ENCODE measurements at places on chromosomes 6 and 20.

DNA sequence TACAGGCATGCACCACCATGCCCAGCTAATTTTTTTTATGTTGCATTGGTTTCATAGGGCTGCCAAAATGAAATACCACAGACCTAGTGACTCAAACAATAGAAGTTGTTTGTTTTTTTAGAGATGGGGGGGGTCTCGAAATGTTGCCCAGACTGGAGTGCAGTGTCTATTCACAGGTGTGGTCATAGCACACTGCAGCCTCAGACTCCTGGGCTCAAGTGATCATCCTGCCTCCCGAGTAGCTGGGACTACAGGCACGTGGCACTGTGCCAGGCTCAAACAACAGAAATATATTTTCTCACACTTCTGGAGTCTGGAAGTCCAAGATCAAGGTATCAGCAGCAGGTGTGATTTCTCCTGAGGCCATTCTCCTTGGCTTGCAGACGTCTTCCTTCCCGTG, 6.6 kb upstream of the SLC16A10 start:
- peak; percentile 28 for DNase-seq

DNA sequence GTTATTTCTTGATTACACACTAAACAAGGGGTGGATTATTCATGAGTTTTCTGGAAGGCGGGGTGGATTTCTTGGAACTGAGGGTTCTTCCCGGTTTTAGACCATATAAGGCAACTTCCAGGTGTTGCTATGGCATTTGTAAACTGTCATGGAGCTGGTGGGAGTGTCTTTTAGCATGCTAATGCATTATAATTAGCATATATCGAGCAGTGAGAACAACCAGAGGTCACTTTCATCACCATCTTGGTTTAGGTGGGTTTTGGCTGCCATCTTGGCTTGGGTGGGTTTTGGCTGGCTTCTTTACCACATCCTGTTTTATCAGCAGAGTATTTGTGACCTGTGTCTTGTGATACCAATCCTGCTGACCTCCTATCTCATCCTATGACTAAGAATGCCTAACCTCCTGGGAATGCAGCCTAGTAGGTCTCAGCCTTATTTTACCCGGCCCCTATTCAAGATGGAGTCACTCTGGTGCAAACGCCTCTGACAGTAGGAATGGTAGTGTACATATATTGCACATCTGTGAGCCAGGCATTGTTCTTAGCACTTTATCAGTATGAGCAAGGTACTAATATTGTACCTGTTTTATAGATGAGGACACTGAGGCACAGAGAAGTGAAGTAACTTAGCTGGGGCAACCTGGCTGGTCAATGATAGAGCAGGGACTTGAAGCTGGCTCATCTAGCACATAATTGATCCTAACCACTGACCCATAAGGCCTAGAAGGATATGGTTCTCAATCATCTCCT, 203.7 kb downstream of the NFATC2 start:
- peak; percentile 70 for DNase-seq

GRCh38 chr20:9458138-9458796, 56.1 kb upstream of the LAMP5 start:
- DNase-seq = peak; percentile 63

DNA sequence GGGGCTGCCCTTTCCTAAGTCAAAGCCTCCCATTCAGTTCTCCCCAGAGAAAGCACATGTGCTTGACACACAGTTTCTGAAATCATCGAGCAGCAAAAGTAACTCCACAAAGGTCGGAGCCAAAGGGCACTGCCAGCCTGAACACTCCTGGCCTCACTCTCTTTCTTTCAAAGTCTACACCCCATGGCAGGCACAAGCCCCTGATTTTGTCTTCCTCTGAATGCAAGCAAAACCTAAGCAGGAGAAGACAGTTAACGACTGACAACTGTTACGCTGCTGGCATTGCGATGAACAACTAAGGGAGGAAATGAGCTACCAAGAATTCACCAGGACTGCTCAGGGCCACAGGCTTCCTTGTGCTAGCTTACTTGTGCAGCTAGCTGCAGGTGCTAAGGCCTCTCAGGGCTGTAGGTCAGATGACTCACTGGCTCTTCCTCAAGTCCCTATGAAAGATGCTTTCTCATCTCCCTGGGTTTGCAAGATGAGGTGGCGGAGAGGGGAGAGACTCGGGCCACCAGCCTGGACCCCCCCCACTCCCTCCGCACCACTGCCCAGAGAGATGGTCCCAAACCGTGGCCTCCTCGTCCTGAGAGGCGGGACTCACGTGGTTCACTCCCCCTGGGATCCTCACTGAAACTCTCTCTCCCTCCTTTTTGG, 208.2 kb downstream of the DLL1 start:
- peak; percentile 7 for DNase-seq

DNA sequence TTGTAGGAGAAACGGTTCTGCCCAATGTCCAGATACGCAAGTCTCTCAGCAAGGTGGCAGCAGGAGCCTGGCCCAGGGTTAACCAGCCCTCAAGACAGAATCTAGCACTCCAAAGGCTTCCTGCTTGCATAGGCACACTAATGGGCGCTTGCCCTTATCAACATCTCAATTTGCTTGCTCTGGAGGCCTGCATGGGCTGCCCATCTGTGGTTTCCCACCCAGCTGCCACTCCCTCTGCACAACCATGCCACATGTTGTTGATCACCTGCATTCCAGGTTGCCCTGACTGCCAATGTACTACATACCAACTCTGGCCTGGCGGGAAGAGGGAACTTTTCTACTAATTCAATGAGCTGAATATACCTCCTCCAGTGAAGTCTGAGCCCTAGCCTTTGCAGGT, 74.6 kb downstream of the ATG5 start:
- DNase-seq = no peak

GRCh38 chr6:89145091-89145955, 532 bp upstream of the PM20D2 start:
- peak; percentile 45 for DNase-seq

GRCh38 chr6:5557506-5557905, 296.2 kb downstream of the FARS2 start:
- no peak for DNase-seq

GRCh38 chr20:24764027-24764793, 184.9 kb upstream of the CST7 start:
- DNase-seq = no peak

GRCh38 chr6:158519300-158519699, 40.6 kb upstream of the TMEM181 start:
- no peak for DNase-seq

DNA sequence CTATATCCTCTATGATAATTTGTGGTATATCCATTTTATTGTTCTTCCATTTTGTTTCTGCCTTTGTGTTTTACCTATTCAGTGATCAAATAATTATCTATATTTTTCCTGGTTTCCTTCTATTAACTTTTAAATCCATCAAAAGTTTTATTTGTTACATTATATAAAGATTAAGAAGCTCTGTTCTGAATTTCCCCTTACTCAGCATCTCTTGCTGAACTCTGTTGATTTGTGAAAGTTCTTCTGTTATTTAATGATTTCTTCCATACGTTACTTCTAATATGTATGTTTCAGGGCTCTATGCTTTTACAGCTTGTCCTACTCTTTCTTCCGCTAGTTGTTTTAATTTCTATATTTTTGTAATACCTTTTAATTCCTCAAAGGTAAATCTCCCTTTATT, 87.1 kb downstream of the LIN28B start:
- no peak for DNase-seq

DNA sequence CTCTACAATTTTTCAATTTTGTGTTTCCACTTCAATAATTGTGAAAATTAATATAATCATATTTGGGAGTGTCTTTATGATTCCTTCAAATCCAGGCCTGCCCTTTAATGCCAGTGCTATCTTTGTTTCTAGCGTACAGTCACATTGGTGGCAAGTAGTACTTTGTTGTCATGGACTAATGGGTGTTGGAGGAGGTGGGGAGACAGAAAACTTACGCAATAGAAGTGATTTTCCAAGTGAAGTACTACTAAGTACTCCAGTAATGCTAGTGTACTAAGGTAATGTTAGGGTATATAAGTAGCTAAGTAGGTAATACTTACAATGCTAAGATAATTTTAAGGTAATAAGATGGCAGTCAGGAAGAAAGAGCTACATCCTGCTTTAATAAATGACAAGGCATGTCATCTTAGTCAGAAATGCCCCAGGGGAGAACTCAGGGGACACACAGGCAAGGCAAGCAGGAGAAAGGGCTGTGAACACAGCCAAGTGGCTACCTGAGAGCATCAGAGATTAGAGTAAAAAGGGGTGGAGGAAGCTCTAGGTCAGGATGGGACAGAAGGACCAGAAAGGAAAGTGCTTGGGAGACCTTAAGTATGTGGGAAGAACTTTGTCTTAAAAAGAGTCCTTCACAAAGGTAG, 217.2 kb upstream of the PRDM1 start:
- DNase-seq = peak; percentile 22

DNA sequence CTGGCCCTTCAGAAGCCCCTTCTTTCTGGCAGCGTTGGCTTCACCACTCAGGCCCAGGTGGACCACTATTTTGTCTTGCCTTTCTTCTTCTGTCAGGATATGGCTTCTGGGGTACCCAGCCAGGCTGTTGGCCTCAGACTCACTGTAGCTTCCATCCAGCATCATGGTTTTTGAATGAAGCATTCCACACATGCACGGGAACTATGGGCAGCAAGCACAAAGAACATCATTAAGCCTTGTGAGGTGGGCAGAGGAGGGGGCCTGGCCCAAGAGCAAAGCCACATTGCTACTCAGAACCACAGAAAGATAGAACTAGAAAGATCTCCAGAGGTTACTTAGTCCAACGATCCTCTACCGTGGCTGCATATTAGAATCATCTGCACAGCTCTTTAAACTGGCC, 40.6 kb upstream of the GABRR1 start:
- no peak for DNase-seq

GRCh38 chr20:38429301-38429700, 5.8 kb downstream of the SNHG17 start:
- no peak for DNase-seq

DNA sequence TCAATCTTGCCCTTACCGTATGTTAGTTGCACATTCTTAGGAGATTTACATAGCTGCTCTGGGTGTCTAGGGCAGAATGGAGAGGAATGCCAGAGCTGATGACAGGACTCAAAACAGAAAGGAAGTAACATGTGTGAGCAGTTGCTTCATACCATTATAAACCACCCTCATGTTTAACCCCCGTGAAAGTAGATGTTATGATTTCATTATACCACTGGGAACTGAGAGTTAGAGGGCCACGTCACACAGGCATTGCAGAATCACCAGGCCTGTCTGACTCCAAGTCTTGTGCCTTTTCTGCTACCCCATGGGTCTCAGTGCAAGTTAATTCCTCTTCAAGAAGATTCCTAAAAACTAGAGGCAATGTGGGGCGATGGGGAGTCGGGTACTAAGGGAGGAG, 23.5 kb upstream of the SIM1 start:
- no peak for DNase-seq

DNA sequence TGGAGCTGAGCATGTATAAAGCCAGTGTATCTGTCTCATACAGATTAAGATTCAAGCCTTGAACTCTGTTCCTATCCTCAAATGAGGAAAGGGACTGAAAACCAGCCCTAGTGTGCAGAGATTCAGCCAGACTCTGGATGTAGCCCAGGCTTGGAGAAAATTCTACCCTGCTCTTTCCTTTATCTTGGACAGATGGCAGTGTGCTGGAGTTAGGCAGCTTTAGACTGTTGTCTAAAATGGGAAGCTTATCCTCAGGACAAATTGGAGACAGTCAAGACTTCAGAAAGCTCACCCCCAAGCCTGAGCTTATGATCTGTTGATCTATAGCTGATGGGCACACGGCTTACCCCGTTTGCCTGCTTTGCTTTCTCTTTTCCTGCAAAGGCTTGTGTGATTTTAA, 1057.6 kb downstream of the KIF16B start:
- DNase-seq = no peak

DNA sequence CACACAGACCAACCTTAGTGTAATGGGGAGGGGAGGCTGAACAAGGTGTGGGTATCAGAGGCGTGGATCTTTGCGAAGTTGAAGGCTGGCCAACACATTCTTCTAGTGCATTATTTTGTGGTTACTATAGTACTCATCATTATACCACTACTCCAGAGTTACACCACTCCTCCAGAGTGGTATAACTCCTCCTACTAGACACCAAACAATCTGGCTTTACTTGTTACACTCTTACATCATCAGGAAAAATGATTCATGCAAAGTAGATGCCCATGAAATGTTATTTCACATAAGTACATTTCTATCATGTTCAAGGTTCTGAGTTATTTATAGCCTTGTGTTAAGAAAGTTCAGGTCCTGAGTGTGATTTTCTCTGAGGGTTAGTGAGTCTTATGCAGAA, 443.1 kb upstream of the OPRM1 start:
- peak; percentile 84 for DNase-seq

DNA sequence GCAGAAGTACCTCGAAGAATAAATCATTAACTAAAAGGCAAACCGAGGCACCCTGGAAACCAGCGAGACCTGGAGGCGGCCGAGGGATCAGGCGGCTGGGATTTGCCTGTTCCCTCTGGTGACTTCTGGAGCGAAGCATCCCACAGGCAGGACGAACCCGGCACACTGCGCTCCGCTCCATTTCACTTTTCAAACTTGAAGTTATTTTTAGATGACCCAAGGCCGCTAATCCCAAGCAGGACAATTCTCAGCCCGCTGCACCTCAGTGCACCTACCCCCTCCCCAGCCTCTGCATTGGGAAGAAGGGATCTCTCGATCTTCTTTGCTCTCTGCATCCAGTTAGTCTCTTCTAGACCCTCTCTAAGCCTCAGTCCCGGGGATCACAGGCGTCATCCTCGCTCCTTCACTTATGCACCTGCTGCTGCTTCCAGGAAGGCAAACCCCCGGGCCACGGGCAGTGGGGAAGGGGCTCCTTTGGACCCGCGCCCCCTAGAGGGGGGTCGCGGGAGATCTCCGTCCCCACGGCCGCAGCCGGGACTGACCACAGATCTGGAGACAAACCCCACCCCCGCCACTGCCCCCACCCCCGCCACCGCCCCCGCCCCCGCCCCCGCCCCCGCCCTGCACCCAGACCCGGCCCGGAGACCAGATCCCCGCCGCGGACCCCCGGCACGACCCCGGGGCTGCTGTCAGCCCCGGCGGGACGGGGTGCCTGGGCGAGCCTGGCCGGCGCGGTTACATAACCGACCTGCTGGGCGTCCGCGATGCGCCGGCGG, 636 bp downstream of the RCAN2 start:
- DNase-seq = no peak

DNA sequence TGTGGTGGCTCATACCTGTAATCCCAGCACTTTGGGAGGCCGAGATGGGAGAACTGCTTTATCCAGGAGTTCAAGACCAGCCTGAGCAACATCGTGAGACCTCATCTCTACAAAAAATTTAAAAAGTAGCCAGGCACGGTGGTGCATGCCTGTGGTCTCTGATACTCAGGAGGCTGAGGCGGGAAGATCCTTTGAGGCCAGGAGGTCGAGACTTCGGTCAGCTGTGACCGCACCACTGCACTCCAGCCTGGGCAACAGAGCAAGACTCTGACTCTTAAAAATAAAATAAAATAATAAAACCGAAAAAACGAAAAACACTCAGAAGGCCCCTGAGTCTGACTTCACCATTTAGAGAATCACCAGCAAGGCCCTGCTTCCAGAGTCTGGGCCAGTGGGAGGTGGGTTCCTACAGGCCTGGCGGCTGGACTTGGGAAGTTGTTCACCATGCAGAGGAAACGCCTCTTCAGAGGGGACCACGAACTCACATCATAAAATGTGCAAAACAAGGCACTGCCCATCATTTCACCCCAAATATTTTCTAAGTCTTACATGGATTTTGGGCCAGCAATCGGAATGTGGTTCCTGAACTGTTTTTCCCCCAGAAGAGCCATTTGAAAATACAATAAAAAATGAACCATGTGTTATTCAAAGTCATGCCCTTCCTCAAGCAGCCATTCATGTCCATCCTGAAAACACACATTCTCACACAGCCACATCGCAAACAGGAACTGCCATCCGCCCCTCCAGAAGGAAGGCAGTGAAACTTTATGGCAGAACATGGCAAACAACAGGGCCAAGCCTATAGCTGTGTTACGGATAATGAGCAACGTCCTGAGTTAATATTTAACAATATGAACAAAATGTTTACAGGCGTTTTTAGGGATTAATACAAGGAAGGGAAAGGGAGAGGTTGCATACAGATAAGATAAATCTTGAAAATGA, 57.8 kb downstream of the SLC22A23 start:
- DNase-seq = no peak
